ENCODE measurements at places on chromosomes 1 and 21.
A peak's percentile ranks its signal among the peaks of the same experiment; 100 is the strongest.

GRCh38 chr1:154860156-154860870, 9.8 kb downstream of the KCNN3 start:
- DNase-seq = peak; percentile 45

- no peak for DNase-seq
These were observed 89.8 kb upstream of the TMPRSS15 start for GRCh38 chr21:18493422-18493821.

- DNase-seq = peak; percentile 20
These were observed 1.1 kb upstream of the GTF2B start for GRCh38 chr1:88892357-88892877.

- no peak for DNase-seq
These were observed 22.9 kb downstream of the CBR1 start for GRCh38 chr21:36092681-36093080.

DNA sequence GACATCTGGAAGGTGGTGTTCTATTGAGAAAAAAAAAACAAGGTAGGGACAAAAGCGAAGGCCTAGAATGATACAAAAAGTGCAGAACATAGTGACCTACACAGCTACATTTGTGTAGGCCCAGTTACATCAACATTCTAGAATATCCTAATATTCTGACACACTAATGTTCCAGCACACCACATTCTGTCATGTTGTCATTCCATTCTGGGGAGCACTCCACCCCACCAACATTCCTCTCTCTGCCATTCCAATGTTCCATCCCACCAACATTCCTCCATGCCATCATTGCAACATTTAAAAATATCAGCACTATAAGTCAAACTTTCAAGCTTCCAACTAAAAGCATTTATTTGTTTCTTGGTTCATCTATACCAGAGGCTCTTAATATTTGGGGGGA, 28.5 kb downstream of the COA7 start:
- DNase-seq = no peak

DNA sequence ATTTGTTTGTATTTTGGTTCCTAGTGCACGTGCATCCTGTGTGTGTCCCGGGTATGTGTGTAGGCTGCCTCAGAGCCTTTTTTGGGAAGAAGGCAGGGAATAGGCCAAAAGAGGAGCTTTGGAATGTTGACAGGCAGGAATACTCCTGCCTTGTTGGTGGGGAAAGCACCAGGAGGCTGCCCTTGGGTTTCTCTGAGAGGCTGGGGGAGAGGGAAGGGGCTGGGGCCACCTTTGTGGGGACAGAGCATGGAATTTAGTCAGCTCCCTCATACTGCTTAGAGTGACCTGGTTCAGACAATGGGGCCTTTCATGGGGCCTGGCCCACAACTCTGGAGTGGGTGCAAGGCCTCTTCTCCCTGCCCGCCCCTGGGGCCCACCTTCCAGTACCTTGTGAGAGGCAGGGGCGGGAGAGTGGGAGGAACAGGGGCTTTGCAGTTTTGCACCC, 31.3 kb downstream of the ACOT11 start:
- DNase-seq = no peak

- DNase-seq = no peak
These were observed 54.6 kb downstream of the SIM2 start for GRCh38 chr21:36753556-36753955.

DNA sequence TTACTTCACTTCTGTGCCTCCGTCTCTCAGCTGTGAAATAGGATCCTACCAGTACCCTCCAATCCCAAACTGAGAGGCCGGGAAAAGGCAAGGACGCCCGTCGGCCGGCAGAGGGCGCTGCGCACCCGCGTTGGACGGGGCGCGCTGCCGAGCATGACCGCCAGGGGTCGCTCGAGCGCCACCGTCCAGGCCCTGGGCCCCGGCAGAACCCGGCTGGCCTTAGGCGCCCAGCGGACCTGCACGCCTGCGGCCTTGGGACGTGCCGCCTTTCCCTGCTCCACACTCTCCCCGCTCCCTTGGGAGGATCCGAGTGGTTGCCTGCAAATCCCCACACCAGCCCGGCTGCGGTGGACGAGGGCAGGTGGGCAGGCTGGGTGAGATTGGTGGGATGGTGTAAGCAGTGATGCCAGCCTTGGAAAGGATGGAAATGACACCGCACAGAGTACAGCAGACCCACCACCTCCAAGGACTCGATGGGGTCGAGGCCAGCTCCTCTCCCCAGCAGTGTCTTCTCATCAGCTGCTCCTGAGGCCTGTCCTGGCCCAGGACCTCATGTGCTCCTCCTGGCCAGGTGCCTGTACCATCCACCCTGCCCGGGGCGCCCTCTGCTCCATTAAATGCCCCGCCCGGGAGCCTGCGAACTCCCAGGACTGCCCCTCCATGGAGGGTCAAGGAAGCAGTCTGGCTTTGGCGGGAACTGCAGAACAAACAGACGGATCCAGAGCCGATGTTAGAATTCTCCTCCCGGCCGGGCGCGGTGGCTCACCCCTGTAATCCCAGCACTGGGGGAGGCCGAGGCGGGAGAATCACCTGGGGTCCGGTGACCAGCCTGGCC, 47.4 kb upstream of the LBR start:
- peak; percentile 81 for DNase-seq

DNA sequence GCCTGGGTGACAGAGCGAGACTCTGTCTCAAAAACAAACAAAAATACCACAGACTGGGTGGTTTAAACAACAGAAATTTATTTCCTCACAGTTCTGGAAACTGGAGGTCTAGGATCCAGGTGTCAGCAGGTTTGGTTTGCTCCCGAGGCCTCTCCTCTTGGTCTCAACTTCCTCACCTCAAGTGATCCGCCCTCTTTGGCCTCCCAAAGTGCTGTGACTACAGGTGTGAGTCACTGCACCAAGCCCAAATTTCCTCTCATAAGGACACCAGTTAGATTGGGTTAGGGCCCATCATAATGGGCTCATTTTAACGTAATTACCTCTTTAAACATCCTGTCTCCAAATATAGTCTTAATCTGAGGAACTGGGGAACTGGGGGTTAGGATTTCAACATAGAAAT, 35.5 kb downstream of the MFSD2A start:
- no peak for DNase-seq

- DNase-seq = peak; percentile 35
These were observed 163.7 kb downstream of the NTPCR start for GRCh38 chr1:233114159-233114558.

GRCh38 chr1:235015291-235015985, 113.2 kb downstream of the TOMM20 start:
- peak; percentile 47 for DNase-seq

DNA sequence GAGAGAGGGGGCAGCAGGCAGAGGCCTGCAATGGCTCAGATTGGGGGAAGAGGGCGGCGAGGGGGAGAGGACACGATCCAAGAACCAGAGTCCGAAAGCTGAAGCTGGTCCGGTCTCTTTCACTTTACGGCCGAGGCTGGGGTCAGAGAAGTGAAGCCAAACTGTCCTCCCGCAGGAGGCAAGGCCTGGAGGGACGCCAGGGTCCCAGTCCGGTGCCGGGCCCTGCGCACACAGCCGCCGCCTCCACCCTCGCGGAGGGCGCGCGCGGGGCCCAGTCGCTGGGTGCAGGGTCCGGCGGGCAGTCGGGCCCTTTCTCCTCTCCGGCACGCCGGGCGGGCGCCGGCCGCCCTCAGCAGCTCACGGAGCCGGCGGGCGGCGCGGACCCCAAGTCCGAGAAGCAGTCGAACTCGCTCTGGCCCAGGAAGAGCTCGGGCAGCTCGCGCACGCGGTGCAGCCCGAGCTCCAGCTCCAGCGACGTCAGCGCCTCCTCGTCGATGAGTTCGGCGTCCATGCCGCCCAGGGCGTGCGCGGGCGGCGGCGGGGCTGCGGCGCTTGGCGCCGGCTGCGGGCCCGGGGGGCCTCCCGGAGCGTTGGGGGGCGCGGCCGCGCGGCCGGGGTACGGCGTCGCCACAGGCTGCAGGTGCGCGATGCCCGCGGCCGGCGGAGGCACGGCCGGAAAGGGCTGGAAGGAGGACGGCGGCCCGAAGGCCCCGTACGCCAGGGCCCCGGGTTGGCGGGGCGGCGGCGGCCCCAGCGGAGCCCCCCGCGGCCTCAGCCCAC, 749 bp downstream of the CITED4 start:
- no peak for DNase-seq

- DNase-seq = peak; percentile 76
These were observed 102.7 kb upstream of the DPH5 start for GRCh38 chr1:101128211-101128727.

- DNase-seq = no peak
These were observed 12.6 kb downstream of the SH2D2A start for GRCh38 chr1:156804026-156804425.

DNA sequence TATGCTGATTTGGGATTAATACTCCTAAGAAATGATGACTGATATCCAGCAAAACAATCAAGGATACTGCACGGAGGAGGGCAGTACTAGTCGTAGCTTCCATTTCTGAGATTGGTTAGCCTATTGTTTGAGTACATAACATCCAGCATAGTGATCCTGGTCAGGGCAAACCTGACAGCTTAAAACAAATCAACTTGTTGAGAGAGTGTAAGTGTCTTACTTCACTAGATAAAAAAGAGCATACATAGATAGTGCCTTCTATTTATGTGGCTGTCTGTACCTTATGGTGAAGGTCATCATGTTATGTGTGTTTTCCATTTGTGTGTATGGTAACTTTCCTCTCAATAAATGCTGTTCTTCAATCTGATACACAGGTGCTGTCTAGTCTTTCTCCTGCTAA, 228.4 kb downstream of the PTGER3 start:
- DNase-seq = no peak

DNA sequence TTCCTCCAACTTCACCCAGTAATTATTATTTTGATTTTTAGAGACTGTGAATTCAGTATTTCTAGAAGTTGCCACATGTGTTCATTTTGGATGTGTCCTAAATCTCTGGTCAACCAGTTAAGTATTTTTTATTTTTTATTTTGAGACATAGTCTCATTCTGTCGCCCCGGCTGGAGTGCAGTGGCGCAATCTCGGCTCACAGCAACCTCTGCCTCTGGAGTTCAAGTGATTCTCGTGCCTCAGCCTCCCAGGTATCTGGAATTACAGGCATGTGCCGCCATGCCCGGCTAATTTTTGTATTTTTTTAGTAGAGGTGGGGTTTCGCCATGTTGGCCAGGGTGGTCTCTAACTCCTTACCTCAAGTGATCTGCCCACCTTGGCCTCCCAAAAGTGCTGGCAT, 8.0 kb downstream of the MACF1 start:
- no peak for DNase-seq

- no peak for DNase-seq
These were observed 14.1 kb downstream of the PDXK start for GRCh38 chr21:43733060-43733459.

DNA sequence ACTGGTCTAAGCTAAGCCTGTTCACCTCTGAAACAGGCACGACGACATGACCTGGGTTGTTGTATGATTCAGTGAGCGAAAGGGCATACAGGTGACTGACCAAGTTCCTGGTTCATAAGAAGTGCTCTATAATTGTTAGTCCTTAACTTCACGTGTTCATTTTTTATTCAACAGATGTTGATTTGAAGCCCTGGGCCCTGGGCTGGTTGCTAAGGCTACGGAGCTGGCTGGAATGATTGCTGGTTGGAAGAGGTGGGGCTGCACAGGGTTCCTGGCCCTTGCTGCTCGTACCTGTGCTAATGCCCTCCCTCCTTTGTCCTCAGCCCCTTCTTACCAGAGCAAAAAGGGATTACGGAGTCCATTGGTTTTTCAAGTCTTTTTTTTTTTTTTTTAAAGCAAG, 111.3 kb upstream of the CSF3R start:
- DNase-seq = no peak

DNA sequence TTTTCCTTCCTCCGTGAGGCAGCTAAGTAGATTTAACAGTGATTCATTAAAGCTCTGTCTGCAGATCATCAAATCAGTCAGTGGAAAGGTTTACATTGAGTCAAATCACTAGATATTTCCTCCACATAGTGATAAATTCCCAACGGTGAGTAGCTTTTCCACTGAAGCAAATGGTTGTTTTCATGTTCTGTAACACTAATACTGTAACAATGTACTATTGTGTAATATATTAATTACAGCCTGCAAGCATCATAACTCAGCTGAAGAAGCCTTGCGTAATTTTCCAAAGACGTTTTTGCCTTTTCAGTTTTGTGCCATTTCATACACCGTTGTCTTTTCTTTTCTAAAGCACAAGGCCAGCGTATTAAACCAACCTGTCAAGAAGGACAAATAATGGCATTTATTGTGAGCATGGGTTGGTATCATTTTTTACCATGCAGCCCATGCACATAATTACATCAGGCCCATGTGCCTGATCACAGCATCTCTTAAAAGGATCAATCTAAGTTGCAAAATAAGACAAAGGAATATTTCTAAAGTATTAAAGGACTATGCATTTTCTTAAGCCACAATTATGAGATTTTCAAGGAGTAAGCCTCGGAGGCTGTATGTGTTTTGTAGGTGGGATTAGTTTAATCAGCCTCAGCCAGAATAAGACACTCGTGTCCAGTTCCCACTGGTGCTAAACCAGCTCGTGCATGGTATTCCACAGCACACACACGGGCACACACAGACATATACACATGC, 16.7 kb upstream of the PDE9A start:
- DNase-seq = no peak

DNA sequence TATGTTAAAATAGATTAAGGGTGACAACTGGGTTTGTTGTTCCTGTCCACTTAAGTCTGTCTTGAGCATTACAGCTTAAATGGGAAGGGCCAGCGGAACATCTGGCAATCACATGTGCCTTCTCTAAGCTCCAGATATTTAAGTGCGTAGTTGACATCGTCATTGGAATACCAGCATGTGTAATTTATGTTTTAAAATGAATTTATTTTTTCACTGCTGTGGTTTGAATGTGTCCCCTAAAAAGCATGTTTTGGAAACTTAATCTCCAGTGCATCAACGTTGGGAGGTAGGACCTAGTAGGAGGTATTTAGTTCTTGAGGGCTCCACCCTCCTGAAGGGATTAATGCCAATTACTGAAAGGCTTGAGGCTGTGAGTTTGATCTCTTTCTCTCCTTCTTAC, 13.4 kb downstream of the ZCCHC17 start:
- no peak for DNase-seq

- DNase-seq = no peak
These were observed 6.5 kb upstream of the ITGB2 start for GRCh38 chr21:44927259-44927586.

- DNase-seq = no peak
These were observed 480.2 kb downstream of the COL11A1 start for GRCh38 chr1:102628109-102628613.

GRCh38 chr1:24803220-24803619, 58.0 kb downstream of the CLIC4 start:
- DNase-seq = no peak

DNA sequence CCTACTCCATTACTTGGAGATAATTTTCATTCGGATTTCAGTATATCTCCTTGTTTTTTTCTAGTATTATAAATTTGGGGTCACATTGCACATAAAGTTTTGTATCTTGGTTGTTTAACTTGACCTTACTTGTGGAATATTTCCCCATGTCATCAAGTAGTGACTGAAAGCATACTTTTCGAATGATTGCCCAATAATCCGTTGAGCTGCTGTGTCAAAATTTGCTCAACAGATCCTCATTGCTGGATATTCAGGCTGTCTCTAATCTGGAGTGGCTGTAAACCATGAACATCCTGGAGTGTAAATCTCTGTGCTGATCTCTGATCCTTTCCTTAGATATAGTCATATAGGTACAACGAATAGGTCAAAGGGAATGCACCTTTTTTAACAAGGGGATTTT, 4.9 kb downstream of the NIPAL3 start:
- DNase-seq = no peak

GRCh38 chr1:2499260-2499659, 23.2 kb downstream of the PLCH2 start:
- DNase-seq = no peak

- no peak for DNase-seq
These were observed 11.1 kb upstream of the GJA5 start for GRCh38 chr1:147771226-147772125.

- no peak for DNase-seq
These were observed 295.3 kb downstream of the PTPRU start for GRCh38 chr1:29531596-29531995.

- no peak for DNase-seq
These were observed 21.5 kb downstream of the NPHP4 start for GRCh38 chr1:5970610-5971273.

Data from KBM-7 (cell line).